ENCODE measurements at places on chromosomes 2 and 18. TPM values are rescaled to one million over a fixed set of nuclear protein-coding genes. Genes with fewer than 3 reads are reported as not detected.

Gene SKA1
- total RNA-seq: 23.6 TPM

Gene GALNT5
- not detected for total RNA-seq

Gene C2orf66
- 0.25 TPM for total RNA-seq

Gene SMYD1
- total RNA-seq: not detected

Gene GKN2
- not detected for total RNA-seq

Gene FSHR
- not detected for total RNA-seq

Gene KIAA2012
- total RNA-seq: not detected

Gene CCDC178
- not detected for total RNA-seq

Gene SERPINB10
- not detected for total RNA-seq

Gene TOGARAM2
- total RNA-seq: 4.0 TPM

Gene CCDC68
- not detected for total RNA-seq

Gene SPDYA
- 1.8 TPM for total RNA-seq

- no peak overlapping the region for H3K4me3 ChIP-seq
- no peak overlapping the region for H3K27ac ChIP-seq
- H3K36me3 ChIP-seq: no peaks in the 10 kb centered on the region
- H3K4me1 ChIP-seq: no peaks in the 10 kb centered on the region
- peak; percentile 9 for DNase-seq
Observed at GRCh38 chr18:1663879-1664705, 759.4 kb downstream of the ADCYAP1 start.

DNA sequence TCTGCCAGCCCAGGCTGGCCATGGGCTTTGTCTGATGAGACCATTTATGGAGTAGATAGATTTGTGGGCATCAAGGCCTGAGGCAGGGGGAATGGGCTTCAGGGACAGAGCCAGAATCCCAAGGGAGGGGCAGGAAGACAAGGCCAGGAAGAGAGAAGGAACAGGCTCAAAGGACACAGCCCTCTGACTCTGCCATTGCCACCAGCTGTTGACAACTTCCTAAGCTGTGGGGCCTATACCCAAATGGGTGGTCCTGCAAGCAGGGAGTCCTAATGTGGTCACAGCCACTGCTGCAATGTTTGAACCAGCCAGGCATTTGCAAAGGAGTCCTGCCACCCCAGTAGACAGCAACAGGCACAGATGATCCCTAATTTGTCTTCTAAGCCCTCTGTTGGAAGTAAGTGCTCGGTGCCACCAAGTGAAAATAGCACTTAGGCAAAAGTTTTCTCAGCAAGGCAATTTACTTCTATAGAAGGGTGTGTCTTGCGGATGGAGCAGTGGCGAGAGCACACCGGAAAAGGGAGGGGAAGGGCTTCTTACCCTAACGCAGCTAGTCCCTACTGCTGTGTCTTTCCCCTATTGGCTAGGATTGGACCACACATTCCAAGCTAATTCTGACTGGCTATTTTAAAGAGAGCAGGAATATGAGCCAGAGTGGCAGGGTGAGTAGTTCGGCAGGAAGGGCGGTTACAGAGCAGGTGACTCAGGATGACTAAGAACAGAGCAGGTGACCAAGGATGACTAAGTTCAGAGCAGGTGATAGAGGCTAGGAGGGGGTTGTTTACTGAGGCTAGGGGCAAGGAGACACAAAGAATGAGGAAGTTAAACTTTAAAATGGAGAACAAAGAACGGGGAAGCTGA lies 47.2 kb downstream of the C1QL2 start:
- no peak overlapping the region for H3K4me3 ChIP-seq
- H3K27ac ChIP-seq: no peak overlapping the region
- H3K4me1 ChIP-seq: no peaks in the 10 kb centered on the region
- no peak for DNase-seq
- no peaks in the 10 kb centered on the region for H3K36me3 ChIP-seq

GRCh38 chr2:236170590-236171165 lies 2.5 kb upstream of the GBX2 start:
- H3K4me1 ChIP-seq: no peaks in the 10 kb centered on the region
- no peak overlapping the region for H3K27ac ChIP-seq
- DNase-seq: no peak
- H3K4me3 ChIP-seq: no peak overlapping the region

- no peaks in the 10 kb centered on the region for H3K27me3 ChIP-seq
- no peak overlapping the region for H3K4me3 ChIP-seq
- H3K4me1 ChIP-seq: peaks cover 21% of the 10 kb centered on the region
- no peak for DNase-seq
- peaks cover 3% of the 10 kb centered on the region for H3K36me3 ChIP-seq
Observed at GRCh38 chr2:112805542-112805941, 21.2 kb upstream of the IL1A start.

- H3K36me3 ChIP-seq: peaks cover 82% of the 10 kb centered on the region
- peaks cover 5% of the 10 kb centered on the region for H3K4me1 ChIP-seq
- no peak overlapping the region for H3K27ac ChIP-seq
- no peak overlapping the region for H3K4me3 ChIP-seq
Observed at GRCh38 chr2:99398303-99398702, 61.1 kb downstream of the EIF5B start.

GRCh38 chr2:46329340-46329739 lies 32.1 kb downstream of the EPAS1 start:
- DNase-seq: no peak
- no peak overlapping the region for H3K4me3 ChIP-seq
- peaks cover 5% of the 10 kb centered on the region for H3K27me3 ChIP-seq
- H3K4me1 ChIP-seq: peaks cover 39% of the 10 kb centered on the region
- H3K27ac ChIP-seq: no peak overlapping the region

GRCh38 chr2:69411120-69411519 lies 24.1 kb upstream of the GFPT1 start:
- H3K27me3 ChIP-seq: no peaks in the 10 kb centered on the region
- no peak overlapping the region for H3K4me3 ChIP-seq
- H3K27ac ChIP-seq: no peak overlapping the region
- H3K36me3 ChIP-seq: peaks cover 40% of the 10 kb centered on the region

GRCh38 chr18:7755753-7756475 lies 188.8 kb downstream of the PTPRM start:
- no peaks in the 10 kb centered on the region for H3K27me3 ChIP-seq
- no peaks in the 10 kb centered on the region for H3K4me1 ChIP-seq
- H3K4me3 ChIP-seq: no peak overlapping the region
- H3K36me3 ChIP-seq: no peaks in the 10 kb centered on the region
- no peak for DNase-seq

DNA sequence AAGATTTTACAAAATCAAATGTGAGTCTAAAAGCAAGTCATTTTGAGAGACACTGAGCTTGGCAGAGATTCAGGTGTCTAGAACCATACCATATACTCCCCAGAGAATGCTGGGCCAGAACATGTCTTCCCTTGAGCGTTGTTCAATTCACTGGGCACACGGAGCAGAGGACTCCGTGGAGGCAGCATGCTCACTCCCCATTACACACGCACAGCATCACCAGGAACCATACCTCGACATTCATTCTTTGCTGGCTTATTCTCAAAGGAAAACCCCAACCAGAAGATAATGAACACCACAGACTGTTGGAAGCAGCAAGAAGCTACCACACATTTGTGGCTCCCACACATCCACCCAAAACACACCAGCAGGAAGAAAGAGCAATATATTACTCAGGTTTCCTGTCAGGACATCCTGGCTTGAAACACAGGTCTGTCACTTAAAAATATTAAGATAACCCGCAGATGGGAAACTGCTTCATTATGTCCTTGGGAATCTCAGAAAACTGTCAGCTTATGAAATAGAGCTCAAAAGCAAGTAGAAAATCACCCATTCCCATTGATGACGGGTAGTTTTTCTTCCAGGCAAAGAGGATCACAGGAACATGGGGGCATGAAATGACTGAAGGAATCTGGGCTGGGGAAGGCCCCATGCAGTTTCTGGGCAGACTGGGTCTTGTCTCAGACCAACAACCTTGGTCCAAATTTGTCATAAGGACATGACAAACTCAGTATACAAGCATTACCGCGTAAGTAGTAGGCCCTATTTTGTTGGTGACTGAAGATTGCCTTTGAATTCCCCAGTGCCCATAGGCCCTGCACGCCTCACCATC lies 46.4 kb downstream of the PCBP1 start:
- no peaks in the 10 kb centered on the region for H3K27me3 ChIP-seq
- H3K4me3 ChIP-seq: peak overlapping the region; percentile 87
- H3K4me1 ChIP-seq: peaks cover 60% of the 10 kb centered on the region
- H3K36me3 ChIP-seq: peaks cover 3% of the 10 kb centered on the region
- peak overlapping the region; percentile 99 for H3K27ac ChIP-seq
- no peak for DNase-seq

GRCh38 chr2:88811233-88811632 lies 119.8 kb downstream of the RPIA start:
- H3K27me3 ChIP-seq: no peaks in the 10 kb centered on the region
- no peak overlapping the region for H3K4me3 ChIP-seq
- H3K36me3 ChIP-seq: no peaks in the 10 kb centered on the region
- no peaks in the 10 kb centered on the region for H3K4me1 ChIP-seq
- H3K27ac ChIP-seq: no peak overlapping the region

GRCh38 chr2:209348433-209348832 lies 75.4 kb upstream of the MAP2 start:
- H3K4me3 ChIP-seq: no peak overlapping the region
- no peaks in the 10 kb centered on the region for H3K27me3 ChIP-seq
- no peaks in the 10 kb centered on the region for H3K36me3 ChIP-seq
- no peaks in the 10 kb centered on the region for H3K4me1 ChIP-seq
- DNase-seq: no peak

DNA sequence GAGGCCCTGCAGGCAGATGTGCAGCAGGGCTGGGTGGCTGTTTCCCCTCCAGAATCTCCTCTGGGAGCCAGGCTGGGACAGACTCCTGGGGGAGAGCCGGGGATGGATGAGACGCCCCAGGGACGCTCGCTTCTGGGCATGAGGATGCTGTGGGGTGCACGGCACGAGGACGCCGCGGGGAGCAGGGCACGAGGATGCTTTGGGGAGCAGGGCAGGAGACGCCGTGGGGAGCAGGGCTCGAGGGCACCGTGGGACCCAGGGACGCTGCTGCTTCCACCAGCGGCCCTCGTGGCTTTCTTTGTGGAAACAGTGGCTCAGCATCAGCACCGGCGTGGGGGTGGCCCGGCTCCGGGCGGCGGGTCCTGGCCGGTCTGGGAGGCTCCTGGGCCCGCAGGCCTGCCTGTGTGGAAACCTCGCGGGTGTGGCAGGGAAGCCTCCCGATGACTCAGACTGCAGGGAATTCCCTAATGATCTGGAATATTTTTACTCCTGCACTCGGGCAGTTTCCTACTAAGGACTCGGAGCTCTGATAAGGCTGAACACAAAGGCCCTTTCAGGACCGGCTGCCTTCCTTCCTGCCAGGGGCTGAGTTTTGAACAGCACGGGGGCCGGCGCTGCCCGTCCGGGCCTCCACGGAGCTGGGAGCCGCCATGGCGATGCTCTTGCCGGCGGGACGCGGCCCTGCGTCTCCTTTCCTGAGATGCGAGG lies 62.6 kb downstream of the NFATC1 start:
- H3K4me3 ChIP-seq: no peak overlapping the region
- no peak overlapping the region for H3K27ac ChIP-seq
- H3K27me3 ChIP-seq: no peaks in the 10 kb centered on the region
- no peak for DNase-seq
- no peaks in the 10 kb centered on the region for H3K4me1 ChIP-seq

- no peak for DNase-seq
- H3K27ac ChIP-seq: no peak overlapping the region
- H3K36me3 ChIP-seq: no peaks in the 10 kb centered on the region
- peaks cover 2% of the 10 kb centered on the region for H3K27me3 ChIP-seq
- H3K4me3 ChIP-seq: no peak overlapping the region
Observed at GRCh38 chr2:112152476-112153178, 14.4 kb downstream of the FBLN7 start.

- no peak overlapping the region for H3K27ac ChIP-seq
- no peak for DNase-seq
- peaks cover 27% of the 10 kb centered on the region for H3K36me3 ChIP-seq
- no peak overlapping the region for H3K4me3 ChIP-seq
Observed at GRCh38 chr18:44764863-44765262, 84.2 kb downstream of the SETBP1 start.

DNA sequence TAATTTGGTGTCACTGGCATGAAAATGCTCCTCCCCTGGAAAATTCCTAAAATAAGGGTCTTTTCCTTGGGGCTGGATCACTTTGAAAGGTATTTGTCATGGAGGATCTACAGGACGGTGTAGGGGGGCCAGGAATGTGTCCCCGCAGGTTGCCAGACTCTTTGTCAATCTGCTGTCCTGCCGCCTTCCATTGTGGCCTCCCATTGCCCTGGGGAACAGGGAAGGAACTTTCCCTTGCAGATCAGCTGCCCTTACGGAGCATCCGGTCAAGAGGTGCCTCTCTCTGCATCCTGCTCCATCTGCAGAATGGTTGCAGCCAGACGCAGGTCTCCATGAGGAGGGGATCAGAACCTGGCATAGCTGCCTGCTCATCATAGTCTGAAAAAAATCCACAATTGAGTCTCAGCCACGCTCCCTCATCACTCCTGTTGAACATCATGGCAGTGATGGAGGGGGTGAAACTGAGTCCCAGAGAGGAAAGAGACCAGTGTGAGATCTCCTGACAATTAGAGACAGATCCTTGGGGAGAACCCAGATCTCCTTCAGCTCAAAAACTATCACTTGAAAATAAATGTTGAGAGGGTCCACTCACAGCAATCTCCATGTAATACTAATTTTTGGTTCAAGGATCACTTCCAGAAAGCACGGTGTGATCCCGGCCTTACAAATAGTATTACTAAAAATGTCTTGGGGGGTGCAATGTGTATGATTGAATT lies 244.8 kb downstream of the MYCN start:
- H3K27ac ChIP-seq: no peak overlapping the region
- no peaks in the 10 kb centered on the region for H3K36me3 ChIP-seq
- DNase-seq: no peak
- no peaks in the 10 kb centered on the region for H3K4me1 ChIP-seq

GRCh38 chr2:165889158-165889557 lies 64.4 kb downstream of the TTC21B start:
- peaks cover 45% of the 10 kb centered on the region for H3K36me3 ChIP-seq
- no peak for DNase-seq
- peaks cover 14% of the 10 kb centered on the region for H3K4me1 ChIP-seq
- no peak overlapping the region for H3K27ac ChIP-seq
- no peak overlapping the region for H3K4me3 ChIP-seq
- no peaks in the 10 kb centered on the region for H3K27me3 ChIP-seq

GRCh38 chr2:5983511-5984272 lies 291.5 kb downstream of the SOX11 start:
- no peak overlapping the region for H3K27ac ChIP-seq
- no peak overlapping the region for H3K4me3 ChIP-seq
- no peaks in the 10 kb centered on the region for H3K36me3 ChIP-seq
- DNase-seq: no peak
- no peaks in the 10 kb centered on the region for H3K27me3 ChIP-seq

GRCh38 chr2:181672255-181673008 lies 7.9 kb downstream of the NEUROD1 start:
- peaks cover 60% of the 10 kb centered on the region for H3K27me3 ChIP-seq
- H3K27ac ChIP-seq: no peak overlapping the region
- DNase-seq: no peak
- peaks cover 1% of the 10 kb centered on the region for H3K4me1 ChIP-seq
- H3K36me3 ChIP-seq: no peaks in the 10 kb centered on the region
- no peak overlapping the region for H3K4me3 ChIP-seq

GRCh38 chr18:9348079-9348671 lies 13.6 kb downstream of the TWSG1 start:
- no peak for DNase-seq
- H3K36me3 ChIP-seq: peaks cover 14% of the 10 kb centered on the region
- H3K4me1 ChIP-seq: peaks cover 3% of the 10 kb centered on the region
- H3K27me3 ChIP-seq: no peaks in the 10 kb centered on the region
- no peak overlapping the region for H3K4me3 ChIP-seq
